ENCODE measurements at places on chromosomes 2 and 18.

GRCh38 chr2:234075518-234075915 lies 25.0 kb downstream of the SPP2 start:
- DNase-seq: no peak

DNA sequence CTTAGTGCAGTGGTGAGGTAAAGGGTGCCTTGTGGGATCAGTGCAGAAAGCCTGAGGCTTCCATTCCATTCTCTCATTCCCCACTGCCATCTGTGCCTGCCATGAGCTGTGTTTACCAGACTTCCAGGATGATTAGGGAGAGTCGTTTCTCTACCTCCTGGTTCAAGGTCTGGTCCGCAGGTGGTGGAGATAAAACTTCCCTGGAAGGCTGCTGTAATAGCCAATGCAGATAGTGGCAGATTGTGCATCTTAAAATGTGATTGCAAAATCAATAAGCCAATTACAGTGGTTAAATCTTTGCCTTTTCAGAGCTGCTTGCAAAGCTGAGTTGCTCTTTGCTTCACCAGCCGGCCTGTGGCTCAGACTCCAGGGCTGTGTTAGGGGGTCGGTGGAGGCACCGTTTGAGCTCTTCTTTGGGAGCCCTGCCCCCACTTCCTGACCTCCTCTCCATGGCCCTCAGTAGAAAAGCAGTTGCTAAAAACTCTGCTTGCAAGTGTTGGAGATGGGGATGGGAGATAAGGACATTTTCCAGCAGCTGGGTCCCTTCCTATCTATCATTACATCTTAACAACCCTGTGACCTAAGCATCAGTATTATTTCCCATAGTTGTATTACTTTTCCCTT lies 95.2 kb upstream of the HS6ST1 start:
- DNase-seq: no peak

GRCh38 chr2:10101491-10101890 lies 21.0 kb upstream of the RRM2 start:
- DNase-seq: no peak

GRCh38 chr2:6036211-6036610 lies 344.0 kb downstream of the SOX11 start:
- no peak for DNase-seq

Data from globus pallidus (tissue), 1 donor.